ENCODE measurements at places on chromosomes 7 and 10.

GRCh38 chr7:28748933-28749584 lies 209.1 kb downstream of the TRIL start:
- DNase-seq: peak; percentile 20

- no peak for DNase-seq
Observed at GRCh38 chr10:5897504-5897903, 7.5 kb downstream of the FBH1 start.

GRCh38 chr7:84139986-84140729 lies 54.4 kb downstream of the SEMA3A start:
- peak; percentile 69 for DNase-seq

- no peak for DNase-seq
Observed at GRCh38 chr7:104984585-104985258, 29.3 kb upstream of the KMT2E start.

- DNase-seq: no peak
Observed at GRCh38 chr7:6700793-6701192, 6.0 kb downstream of the ZNF12 start.

DNA sequence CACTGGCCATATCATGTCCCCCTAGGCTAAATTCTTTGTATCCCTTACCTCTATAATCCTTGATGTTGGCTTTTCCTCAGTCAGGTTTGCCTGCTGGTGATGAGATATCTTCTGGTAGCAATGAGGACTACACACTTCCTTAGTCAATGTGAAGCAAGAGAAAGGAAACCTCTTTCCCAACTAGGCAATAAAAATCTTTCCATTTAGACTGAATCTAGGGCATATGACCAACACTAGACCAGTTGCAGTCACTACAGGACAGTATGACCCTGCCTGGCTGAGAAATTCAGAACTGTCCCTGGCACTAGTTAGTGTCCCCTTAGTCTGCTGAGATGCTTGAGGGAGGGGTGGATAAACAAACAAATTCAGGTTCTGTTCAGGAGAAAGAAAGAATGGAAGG lies 142.6 kb downstream of the RNLS start:
- no peak for DNase-seq

- no peak for DNase-seq
Observed at GRCh38 chr10:27366769-27367168, 126.2 kb upstream of the ACBD5 start.

- no peak for DNase-seq
Observed at GRCh38 chr7:131591687-131592319, 35.4 kb upstream of the PODXL start.

GRCh38 chr7:46557295-46557711 lies 636.2 kb upstream of the IGFBP3 start:
- DNase-seq: peak; percentile 52

- no peak for DNase-seq
Observed at GRCh38 chr7:115070311-115070710, 148.4 kb downstream of the MDFIC start.

DNA sequence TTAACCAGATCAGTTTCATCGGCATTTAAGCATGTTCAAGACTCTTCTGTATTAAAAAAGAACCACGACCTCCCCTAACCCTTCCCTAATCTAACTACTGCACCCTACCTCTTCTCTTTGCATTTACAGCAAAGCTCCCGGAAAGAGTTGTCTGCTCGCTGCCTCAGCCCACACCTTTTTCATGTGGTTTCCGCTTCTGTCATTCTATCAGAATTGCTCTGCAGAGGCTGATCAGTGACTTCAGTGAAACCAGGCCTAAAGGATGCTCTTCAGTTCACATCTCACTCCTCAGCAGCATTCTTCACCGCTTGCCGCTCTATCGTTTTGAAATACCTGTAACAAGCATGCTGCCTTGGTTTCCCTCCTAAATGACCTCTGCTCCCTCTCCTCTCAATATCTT lies 160.9 kb downstream of the SDK1 start:
- no peak for DNase-seq

- peak; percentile 78 for DNase-seq
Observed at GRCh38 chr10:100364735-100365391, 17.8 kb downstream of the SCD start.

DNA sequence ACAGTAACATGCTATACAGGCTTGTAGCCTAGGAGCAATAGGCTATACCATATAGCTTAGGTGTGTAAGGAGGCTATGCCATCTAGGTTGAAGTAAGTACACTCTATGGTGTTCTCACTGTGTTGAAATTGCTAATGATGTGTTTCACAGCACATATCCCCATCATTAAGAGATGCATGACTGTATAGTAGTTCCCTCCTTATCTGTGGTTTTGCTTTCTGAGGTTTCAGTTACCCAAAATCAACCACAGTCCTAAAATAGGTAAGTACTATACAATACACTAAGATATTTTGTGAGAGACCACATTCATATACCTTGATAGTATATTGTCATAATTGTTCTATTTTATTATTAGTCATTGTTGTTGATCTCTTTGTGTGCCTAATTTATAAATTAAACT lies 12.7 kb downstream of the FZD1 start:
- no peak for DNase-seq

- DNase-seq: no peak
Observed at GRCh38 chr7:158401295-158401694, 186.3 kb downstream of the PTPRN2 start.

DNA sequence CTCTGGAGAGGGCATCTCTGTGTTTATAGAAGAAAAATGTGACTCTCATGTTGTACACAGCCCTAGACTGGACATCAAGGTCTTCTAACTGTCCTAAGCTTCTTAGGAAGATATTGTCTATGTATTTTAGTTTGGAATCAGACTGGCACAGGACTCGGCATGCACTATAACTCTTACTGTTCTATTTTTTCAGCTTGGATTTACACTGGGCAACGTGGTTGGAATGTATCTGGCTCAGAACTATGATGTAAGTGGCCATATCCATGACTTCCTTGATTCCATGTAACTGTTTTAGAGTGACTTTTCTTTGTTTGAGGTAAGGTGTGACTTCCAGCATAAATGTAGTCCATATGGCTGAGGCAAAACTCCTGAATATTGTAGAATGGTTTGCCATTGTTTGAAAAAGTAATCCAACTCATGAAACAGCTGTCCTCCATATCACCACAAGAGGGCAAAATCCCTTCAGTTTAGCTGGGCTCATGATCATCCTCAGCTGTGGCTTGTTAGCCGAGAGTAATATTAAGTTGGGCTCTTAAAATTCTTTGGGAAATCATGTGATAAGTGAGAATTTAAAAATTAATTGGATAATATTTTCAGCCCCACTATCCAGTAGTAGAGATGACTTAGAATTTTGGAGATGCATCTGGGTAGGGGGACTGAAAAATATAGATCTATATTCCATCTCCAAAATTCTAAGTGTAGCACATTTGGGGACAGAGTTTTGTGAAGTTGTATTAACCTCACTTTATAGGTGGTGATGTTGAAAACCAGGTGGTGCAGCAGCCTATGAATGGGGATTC lies 10.4 kb downstream of the STMP1 start:
- DNase-seq: peak; percentile 92

DNA sequence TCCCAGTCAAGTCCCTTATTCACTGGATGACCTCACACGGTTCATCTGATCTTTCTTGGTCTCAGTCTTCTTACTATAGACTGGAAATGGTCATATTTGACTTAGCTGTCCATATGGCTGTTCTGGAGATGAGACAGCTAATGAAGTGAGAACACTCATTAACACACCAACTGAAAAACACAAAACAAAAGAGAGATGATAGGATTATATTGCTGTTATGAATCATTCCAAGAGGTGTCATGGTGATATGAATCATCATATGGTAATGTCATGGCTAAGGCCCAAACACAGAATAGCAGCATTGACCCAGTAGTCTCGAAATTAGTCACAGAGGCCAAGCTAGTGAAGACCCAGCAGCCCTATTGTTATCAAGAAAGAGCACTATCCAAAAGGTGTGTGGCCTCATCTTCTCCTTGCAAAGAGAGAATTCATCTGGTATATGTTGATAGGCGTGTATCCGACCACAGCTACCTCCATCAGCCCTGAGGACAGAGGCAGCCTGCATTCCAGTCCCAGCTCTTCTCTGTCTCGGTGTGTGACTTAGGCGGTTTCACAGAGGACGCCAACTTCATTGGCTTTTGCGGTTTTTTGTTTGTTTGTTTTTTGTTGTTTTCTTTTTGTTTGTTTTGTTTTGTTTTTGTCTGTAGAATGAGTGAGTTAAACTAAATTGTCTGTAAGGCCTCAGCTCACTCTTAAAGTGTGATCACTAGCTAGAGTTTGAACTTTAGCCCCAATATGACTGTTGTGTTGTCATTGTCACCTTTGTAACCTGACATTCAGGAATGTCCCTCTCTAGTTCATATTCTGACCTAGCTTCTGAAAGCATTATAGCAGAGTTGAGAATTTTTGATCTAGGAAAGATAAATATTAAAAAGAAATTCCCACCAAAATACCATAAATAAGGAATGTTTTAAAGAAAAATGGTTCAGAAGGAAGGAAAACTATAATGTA lies 97.4 kb upstream of the PDCD4 start:
- DNase-seq: peak; percentile 76

DNA sequence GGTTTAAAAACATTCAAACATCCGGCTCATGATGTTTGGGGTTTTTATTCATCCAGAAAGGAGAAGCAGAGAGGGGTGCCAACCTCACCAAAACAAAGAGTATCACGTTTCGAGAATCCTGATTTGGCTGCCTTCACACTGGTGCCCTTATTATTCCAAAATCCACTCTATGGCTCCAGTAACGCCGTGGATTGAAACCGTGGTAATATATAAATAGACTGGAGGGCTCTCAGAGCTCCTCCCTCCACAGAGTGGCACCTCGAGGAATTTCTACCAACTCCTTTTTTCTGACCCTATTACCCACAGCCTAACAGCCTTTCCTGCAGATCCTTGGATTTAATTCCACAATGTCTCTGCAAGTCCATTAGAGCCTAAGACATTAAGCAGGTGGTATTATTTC lies 353.6 kb downstream of the CRPPA start:
- DNase-seq: no peak

DNA sequence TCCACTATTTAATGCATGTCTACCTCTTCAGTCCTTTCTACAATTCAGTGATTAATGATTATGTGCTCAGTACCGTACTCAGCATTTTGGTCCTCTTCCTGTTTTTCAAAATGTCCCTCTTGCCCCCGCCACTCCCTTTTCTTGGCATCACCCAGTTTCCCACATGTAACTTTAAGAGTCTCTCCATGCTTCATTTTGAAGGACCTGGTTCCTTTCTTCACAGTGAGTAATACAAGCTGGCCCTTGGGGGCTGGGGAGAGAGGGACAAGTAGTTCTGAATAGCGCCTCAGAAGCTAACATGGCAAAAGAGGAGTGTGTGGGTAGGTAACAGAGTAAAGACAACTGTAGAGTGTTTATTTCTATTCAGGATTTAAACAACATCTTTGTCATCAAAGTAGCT lies 34.6 kb upstream of the SLIT1 start:
- DNase-seq: no peak

GRCh38 chr10:60073781-60074656 lies 167.7 kb upstream of the CCDC6 start:
- DNase-seq: no peak

GRCh38 chr10:45526309-45526905 lies 146.2 kb downstream of the ZFAND4 start:
- DNase-seq: peak; percentile 10

DNA sequence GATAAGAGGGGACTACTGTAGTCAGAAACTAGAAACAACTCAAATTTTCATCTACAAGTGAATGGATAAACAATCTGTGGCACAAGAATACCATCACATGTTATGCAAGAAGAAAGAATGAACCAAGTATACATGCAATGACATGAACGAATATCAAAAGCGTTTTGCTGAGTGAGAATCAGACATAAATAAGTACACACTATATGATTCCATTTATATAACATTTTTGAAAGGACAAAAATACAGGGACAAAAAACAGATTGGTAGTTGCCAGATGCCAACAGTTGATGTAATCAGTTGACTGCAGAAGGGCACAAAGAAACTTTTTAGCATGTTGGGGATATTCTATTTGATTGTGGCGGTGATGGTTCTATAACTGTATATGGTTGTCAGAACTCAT lies 33.6 kb downstream of the CTNNA3 start:
- no peak for DNase-seq

GRCh38 chr10:91462423-91462822 lies 52.3 kb downstream of the HECTD2 start:
- peak; percentile 61 for DNase-seq

DNA sequence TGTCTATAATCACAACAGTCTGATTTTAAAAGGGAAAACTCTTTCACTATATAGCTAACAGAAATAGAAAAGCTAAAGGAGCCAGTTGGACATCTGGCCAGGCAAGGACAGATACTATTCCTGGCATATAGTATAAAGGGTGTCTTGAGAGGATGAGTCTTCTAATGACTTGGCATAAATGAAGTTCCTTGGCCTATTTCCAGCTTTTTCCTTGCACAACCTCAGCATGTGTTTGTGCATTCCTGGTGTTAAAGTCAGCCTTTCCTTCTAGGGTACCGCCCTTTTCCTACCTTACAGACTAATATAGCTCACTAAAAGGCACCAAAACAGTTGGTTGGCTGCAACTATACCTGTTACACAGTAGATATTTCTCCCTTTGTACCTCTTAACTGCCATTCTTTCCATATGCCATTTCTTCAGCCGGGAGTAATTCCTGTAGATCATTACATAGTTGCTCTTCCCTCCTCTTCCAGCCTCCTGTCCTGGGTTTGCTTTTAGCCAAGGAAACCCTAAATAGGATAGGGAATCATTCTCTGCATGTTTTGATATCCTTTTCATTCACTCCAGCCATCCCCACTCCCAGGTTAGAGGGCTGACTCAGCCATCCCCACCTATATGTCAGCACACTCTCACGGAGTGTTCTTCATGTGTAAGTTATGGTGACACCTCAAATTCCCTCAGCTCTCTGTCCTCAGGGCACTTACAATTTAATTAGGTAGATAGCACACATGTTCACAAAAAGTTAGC lies 102.1 kb upstream of the MDFIC start:
- DNase-seq: peak; percentile 98

DNA sequence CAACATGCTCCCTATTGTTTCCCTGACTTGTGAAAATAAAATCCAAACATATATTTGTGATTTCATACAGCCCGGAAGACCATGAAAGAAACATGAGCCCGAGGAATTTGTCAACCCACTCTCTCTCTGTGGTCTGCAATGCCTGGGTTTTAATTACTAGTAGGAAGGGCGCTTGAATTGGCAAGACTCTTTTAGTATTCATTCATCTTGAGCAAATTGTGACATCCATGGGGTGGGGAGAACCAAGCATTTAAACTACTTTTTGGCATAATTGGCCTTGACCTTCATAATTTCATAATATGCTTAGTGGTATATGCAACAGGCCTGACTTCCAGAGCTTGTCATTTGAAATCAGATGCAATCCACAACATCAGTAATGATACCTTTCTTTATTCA lies 142.4 kb upstream of the BMPER start:
- DNase-seq: peak; percentile 64

- DNase-seq: no peak
Observed at GRCh38 chr7:33477719-33478480, 348.5 kb downstream of the BBS9 start.

- no peak for DNase-seq
Observed at GRCh38 chr10:34716234-34716633, 98.9 kb downstream of the PARD3 start.

GRCh38 chr10:117492504-117492903 lies 50.0 kb upstream of the EMX2 start:
- DNase-seq: no peak

GRCh38 chr10:133400624-133401424 lies 6.9 kb downstream of the MTG1 start:
- peak; percentile 18 for DNase-seq

- no peak for DNase-seq
Observed at GRCh38 chr10:3719024-3719843, 65.8 kb downstream of the KLF6 start.

GRCh38 chr7:98372993-98373392 lies 27.9 kb downstream of the BAIAP2L1 start:
- peak; percentile 77 for DNase-seq
